ENCODE measurements at places on chromosomes 2 and 18.

DNA sequence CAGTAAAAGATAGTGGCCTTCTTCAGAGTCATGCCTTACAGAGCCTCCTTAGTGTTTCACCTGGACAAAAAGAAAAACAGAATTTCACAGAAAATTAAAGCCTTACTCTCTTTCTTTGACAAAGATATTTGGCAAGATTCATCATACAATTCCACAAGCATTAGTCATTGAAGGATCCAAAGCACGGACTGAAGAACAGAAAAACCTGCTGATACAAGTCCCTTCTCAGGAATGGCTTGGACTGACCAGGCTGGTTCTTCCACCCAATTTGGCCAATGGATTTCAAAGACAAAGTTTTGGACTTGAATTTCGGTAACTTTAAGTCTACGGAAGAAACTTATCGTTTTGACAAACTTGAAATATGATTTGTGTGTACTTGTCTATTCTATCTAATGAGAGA lies 39.1 kb upstream of the GALNT3 start:
- no peak for DNase-seq

- no peak for DNase-seq
Measured at GRCh38 chr2:238525990-238526389, 99.3 kb downstream of the ASB1 start.

DNA sequence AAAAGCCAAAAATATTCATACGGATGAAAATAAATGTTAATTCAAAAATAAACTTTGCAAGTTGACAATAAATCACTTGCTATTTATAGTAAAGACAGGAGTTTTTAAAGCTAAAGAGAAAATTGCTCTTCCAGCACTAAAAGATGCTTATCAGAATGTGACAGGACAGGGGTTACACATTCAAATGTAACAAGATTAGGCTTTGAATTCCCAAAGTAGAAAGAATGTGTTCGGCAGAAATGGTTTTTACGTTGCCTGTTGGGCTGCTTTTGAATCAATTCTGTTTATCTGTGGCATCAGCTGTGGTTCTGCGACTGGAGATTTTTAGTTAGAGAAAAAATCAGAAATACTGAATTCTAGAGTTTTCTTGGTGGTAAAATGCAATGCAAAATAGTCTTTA lies 669.4 kb downstream of the CPS1 start:
- no peak for DNase-seq

GRCh38 chr2:137228566-137228965 lies 463.2 kb downstream of the THSD7B start:
- DNase-seq, result no peak

GRCh38 chr2:135685361-135685760 lies 56.3 kb upstream of the UBXN4 start:
- DNase-seq, result no peak

- peak; percentile 90 for DNase-seq
Measured at GRCh38 chr2:69770193-69770702, 28.3 kb downstream of the ANXA4 start.

All from LoVo (cell line).